ENCODE measurements at places on chromosomes 11 and 22.

DNA sequence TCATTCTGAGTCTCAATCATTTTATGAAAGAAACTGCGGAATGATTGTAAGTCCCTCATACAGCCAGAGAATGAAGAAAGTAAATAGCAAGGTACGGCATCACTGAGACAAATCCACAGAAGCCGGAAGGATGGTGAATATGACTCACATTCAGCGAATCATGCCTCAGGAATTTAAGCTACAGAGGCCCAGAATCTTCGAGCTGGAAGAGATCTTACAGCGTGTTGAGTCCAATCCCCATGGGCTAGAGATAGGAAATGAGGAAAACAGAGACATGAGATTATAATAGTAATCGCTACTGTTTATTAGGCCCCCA, 173.2 kb downstream of the KIF18A start:
- DNase-seq: no peak

- DNase-seq: no peak
Observed at GRCh38 chr11:73267906-73268540, 4.1 kb upstream of the P2RY6 start.

- no peak for DNase-seq
Observed at GRCh38 chr11:76610871-76611475, 59.6 kb downstream of the LRRC32 start.

DNA sequence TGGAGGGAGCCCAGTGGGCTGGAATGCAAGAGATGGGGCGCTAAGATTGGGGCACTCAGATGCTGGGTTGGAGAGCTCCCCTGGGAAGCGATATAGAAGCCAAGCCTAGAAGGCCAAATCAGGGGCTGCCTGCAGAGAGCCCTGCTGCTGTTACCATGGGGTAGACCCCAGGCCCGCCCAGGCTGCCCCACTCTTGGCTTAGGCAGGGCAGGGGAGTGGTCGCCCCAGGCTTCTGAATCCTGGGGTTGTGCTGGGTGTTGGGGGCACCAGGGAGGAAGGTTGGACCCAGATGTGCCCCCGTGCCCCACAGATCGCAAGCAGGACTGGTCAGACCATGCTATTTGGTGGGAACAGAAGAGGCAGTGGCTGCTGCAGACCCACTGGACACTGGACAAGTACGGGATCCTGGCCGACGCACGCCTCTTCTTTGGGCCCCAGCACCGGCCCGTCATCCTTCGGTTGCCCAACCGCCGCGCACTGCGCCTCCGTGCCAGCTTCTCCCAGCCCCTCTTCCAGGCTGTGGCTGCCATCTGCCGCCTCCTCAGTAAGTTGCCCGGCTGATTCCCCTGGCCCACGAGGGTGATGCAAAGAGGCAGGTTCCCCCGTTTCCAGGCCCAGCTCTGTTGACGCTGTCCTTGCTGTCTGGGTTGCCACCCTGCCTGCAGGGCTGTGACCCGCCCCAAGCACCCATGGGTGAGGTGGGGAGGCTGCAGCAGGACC, 3.9 kb downstream of the FERMT3 start:
- no peak for DNase-seq

DNA sequence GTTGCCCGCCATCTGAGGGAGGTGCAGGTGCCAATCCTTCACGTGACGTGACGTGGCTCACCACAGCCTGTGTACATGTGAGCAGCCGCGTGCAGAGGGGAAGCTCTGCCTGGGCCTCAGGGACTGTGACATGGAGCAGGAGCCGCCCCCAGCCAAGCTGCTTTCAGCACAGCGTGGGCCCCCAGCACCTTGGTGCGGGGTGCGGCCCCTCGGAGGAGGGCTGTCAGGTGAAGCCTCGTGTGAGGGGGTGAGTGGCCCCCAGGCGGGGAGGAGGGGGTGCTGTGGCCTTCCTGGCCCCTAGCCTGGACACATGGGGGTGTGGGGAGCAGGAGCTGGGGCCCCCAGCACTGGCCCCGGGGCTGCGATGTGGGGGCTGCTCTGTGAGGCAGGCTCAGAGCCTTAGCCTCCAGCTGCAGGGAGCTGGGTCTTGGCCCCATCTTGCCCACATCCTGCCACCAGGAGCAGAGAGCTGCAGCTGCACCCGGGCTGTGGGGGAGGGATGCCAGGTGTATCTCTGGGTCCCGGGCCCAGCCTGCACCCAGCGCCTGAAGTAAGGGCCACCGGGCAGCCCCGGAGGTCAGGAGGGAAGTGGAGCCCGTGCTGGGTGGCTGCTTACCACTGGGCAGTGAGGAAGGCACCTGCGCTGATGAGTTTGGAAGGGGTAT, at the start of gene ADORA2A:
Gene ADORA2A, plus strand, starts transcription at position 100 of the 665 bp plus-strand sequence. CDS start 5,806 bp downstream, outside the sequence.
- DNase-seq: no peak

DNA sequence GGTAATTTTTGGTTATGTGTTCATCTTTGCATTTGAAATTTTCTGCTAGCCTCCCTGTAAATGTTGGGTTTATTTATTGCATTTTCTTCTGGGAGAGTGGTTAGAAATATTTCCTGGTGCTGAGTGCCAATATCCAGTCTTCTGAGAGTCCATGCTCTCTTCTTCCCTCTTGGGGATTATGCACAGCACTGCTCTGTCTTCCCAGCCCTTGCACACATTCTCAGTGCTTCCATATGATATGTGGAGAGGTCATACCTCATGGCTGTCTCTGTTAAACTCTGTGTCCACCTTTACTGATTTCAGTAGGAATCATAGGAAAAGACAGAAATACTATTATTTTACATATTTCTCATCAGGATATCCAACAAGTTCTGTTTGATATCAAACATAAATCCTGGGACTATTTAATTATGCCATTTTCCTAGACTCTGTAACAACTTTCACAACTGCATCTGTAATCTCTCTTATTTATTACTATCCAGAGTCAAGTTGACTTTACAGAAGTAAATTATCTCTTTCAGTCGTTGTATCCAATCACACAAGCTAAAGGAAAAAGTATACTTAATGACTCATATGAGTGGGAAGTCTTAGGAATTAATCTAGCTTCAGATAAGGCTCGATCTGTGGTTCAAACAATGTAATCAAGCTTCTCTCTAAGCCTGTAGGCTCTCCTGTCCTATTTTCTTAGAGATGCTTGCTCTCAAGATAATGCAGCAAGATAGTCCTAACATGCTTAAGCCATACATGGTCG, 2.7 kb upstream of the NXPE1 start:
- DNase-seq: no peak

DNA sequence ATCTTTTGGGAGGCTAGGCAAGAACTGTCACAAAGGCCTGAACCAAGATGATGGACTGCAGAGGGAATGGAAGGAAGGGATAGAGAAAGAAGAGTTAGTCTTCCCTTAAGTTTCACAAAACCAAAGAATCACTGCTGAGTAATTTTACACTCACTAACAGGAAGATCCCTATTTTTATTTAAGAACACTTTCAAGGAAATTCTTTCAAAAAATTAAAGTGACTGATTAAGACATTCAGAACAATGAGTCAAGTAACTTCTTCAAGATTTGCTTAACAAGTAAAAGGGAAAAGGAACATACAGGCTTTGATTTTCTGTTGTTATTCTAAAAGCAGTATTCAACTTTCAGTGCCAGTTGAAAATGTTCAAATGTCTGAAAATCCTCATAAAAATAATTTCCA, 3.1 kb downstream of the PITPNB start:
- no peak for DNase-seq

GRCh38 chr11:80542704-80543103, 1101.9 kb upstream of the TENM4 start:
- no peak for DNase-seq

DNA sequence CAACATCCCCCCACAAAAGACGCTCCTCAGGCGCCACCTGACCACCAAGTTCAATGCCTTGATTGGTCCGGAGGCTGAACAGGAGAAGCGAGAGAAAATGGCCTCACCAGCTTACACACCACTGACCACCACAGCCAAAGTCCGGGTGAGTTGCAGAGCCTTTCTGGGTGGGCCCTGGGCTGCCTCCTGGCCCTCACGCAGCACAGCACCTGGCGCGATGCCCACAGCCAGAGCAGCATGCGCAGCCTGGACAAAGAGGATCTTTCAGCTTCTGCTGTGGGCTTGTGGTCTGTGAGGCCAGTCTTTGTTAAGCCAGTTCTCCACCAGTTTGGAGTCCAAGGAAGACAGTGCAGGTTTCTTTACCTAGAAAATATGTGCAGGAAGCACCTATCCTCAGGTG, 21.6 kb downstream of the CYB5R2 start:
- DNase-seq: no peak

DNA sequence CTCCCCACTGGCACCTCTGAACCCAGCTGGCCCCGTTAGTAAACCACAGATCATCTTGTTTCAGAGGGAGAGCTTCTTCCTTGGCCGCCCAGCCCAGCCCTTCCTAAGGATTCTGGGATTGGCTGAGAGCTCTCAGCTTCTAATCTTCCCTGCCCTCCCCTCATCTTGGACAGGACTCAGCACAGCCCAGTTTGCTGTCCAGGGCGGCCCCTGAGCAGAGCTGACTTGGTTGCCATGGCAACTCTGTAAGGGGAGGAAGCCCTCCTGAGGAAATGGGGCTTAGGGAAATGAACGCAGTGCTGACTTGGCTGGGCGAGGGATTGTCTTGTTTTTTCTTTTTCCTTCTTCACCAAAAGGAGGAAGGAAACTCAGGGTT, 4.6 kb downstream of the APOL4 start:
- no peak for DNase-seq

DNA sequence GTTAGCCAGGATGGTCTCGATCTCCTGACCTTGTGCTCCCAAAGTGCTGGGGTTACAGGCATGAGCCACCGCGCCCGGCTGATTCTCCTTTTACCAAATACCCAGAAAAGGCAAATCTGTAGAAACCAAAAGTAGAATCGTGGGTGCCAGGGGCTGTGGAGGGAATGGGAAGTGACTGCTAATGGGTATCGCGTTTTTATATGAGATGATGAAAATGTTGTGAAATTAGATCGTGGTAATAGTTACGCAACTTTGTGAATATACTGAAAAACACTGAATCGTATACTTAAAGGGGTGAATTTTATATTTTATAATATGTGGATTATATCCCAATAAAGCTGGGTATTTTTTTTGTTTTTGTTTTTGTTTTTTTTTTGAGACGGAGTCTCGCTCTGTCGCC, 48.2 kb upstream of the CREB3L1 start:
- DNase-seq: no peak

- no peak for DNase-seq
Observed at GRCh38 chr11:113628912-113629311, 77.2 kb downstream of the TMPRSS5 start.

- DNase-seq: no peak
Observed at GRCh38 chr11:76623171-76623883, 47.2 kb downstream of the LRRC32 start.

DNA sequence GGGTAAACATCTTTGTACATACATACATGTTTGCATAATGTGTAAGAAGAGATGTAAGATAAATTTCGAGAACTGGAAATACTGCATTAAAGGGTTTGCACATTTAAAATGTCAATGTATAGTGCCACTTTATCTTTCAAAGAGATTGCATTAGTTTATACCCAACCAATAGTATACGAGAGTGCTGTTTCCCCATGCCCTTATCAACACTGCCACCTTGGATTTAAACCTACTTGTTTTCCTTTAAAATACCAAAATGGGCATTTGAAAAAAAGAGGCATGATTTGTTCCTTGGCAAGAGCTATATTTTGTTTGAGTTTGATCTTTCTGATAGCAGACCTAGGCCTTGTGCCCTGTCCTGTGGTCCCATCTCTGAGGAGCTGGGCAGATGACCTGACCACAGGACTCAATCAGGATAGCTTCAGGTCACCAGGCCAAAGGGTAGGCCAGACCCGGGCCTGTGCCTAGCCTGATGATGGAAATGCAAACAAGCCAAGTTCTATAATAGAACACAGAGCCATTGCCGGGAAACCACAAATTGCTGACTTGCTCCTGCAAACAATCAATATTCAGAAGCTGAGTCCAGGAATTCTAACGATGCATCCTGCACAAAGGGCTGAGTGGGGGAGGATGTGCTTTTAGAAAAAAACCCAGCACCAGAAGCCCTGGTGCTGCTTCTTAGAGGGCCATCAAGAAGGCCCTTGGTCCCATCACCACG, 16.9 kb upstream of the ALG8 start:
- DNase-seq: no peak

DNA sequence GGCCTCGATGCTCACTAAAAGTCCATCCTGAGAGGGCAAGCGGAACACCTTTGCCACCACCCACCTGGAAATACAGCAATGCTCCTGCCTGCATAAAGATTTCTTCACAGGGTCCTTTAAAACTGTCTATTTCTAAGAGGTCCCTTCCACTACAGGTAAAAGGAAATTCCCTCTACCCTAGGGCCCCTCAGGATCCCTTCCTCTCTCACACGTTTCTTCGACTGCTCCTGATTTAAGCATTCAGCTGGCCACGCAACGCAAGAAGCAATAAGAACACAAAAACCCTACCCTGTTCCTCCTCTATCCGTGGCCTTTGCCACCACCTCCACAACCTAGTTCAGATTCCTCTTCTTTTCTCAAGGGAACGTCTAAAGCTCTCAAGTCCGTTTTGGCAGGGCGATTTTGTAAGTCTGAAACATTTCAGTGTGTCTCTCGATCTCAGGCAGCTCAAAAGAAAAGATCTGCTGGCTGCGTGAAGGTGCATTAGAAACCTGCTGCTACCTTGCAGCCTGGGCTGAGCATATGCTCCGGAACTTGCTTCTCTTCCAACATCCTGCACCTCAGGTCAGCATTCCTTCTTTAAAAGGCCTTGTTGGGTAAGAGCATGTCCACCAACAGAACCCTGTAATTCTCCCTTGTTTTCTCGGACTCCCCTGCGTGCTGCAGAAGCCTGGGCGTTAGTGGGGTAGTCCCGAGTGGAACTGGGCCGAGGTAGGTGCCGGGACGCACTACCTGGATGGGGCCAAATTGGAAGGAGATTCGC, 1.6 kb downstream of the LGR4 start:
- no peak for DNase-seq

- DNase-seq: no peak
Observed at GRCh38 chr22:27803841-27804415, 2.4 kb upstream of the MN1 start.

Data from frontal cortex (tissue), 4 donors.